ENCODE measurements at places on chromosomes 6 and 20.

DNA sequence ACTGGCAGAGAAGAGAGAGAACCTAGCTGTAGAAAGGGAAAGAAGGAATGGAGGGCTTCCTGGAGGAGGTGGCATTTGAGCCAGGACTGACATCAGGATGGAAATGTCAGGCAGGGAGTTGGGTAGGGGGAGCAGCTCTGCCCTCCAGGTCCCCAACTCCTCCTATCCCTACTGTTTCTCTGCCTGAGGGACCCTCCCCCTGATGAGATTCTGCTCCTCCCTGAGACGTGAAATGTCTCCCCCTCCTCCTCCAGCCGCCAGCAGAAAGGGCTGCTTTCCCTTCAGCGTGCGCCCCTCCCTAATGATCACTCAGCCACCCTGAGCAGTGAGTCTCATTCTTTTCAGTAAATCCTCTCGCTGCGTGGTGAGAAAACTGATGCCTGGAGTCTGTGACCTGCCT, 40.6 kb downstream of the HLA-DPB1 start:
- no peak for DNase-seq

DNA sequence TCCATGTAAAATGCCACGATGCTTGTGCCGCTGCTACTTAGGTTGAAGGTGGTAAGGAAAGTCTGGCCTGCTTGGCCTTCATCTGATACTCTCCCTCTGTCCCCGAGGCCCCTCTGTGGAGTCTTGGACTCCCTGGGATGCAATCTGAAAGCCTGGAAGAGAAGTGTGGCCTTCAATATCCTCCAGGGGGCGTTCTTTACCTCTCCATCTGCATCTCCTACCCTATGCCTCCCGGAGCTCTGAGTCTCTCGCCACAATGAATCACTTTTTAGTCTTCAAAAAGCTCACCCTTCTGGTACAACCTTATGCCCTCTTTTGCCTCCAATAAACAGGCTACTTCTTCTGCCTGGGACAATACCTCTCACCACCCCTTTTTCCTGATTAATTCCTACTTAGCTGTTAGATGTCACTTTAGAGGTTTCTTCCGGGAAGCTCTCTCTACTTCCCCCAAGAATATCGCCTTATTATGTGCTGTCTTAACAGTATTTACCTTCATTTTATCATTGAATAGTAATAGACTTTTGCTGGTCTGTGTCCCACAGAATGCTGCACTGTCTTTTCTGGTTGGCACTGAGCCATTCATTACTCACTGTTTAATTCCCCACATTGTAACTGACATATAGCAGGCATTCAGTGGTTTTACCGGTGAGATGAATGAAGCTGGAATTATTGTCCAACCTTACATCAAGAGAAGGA, 13.9 kb upstream of the ATG5 start:
- DNase-seq, result peak; percentile 10

- DNase-seq, result no peak
Measured at GRCh38 chr6:89298680-89299465, 16.2 kb downstream of the GABRR2 start.

- DNase-seq, result no peak
Measured at GRCh38 chr20:41139227-41140093, 2.1 kb downstream of the PLCG1 start.

GRCh38 chr20:13158369-13158768, 62.7 kb upstream of the ISM1 start:
- no peak for DNase-seq

DNA sequence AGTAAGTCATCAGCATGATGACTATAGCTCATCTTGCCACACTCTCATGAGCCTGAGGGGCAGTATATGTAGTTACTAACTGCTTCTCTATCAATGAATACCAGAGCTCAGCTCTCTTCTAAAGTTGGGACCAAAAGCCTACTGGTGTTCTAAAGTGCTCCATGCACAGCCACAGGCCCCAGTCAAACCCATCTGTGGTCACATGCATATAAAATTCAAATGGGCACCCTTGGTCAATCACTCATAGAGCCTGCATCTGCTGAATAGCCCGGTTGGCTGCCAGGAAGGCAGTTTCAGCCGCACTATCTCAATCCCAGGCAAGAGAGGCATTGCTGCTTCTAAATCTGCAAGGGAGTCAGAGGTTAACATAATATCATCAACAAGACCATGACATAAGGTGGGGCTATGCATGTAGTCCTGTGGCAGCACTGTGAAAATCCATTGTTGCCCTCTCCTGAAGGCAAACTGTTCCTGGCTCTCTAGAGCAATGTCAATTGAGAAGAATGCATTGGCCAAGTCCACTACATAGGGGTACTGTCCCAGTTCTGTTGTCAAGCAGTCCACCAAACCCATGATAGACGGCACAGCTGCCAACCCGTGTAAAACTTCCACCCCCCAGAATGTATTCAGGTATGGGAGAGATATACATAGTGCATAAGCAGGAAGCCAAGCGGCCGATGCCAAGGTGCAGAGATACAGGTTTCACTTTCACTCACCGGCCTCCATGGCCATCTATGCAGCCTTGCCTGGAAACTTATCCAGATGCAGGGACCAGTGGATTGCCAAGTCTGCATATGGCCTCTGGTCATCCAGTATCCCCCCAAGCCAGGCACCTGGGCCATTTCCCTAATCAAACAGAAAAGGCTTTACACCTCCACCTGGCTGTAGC, 76.2 kb downstream of the ALDH8A1 start:
- DNase-seq, result no peak

GRCh38 chr6:168609914-168610490, 169.0 kb downstream of the SMOC2 start:
- DNase-seq, result no peak

DNA sequence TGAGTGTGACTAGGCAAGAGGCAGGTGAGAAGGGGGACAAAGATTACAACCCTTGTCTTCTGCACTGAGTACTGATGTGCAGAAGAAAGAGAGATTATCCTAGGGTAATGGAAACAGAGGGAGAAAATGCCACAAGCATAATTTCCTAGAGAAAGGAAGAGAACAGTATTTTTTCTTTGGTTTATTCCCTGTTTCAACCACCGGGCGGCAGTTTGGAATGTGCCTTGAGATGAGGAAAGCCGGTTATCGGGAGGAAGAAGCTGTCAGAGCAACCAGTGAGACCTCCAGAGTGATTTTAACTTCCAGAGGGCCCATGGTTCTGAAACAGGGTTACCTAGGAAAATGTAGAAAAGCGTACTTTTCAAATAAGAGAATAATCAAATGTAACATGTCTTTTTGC, 121.4 kb downstream of the REV3L start:
- DNase-seq, result no peak

GRCh38 chr6:68410021-68410420, 225.1 kb upstream of the ADGRB3 start:
- no peak for DNase-seq

DNA sequence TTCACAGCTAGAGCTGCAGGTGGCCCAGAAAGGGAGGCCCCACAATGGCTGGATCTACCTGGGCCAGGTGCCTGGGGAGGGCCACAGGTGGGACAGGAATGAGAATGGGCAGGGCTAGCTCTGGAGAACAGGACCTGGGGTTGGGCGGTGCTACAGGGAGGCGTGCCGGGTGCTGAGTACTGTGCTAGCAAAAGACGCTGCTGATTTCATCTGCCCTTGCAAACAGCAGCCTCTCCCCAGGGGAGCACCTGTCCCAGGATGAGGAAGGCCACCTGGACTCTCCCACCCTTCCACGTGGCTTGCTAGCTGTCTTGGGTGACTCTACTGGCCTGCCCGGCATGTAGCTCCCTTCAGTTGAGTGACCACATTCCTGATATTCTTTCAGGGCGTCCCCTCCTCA, 6.6 kb upstream of the YTHDF1 start:
- DNase-seq, result no peak

DNA sequence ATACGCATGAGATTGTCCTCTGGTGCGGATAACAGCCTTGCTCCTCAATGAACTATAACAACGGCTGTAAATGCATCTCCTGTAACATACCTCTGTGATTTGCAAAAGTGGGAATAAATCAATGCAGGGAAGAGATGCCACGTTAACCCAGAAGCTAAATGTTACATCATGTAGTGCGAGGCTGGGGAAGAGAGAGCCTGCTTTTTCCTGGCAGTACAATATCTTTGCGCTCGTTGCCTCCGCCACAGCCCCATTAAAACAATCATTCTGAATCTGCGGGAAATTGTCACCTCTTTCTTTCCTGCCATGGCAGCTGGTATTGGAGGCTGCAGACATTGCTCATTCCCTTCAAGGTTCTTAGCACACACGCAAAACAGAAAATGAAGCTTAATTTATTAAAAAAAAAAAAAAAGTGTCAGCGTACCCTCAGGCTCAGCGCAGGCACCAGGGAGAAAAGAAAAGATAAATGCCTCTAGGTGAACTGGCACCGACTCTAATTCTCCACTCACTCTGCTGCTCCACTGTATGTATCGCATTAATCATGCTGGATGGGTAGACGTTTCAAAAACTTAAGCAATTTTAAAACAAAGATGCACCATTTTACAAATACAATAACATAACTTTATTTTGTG, 70.2 kb upstream of the TFB1M start:
- DNase-seq, result no peak

- peak; percentile 50 for DNase-seq
Measured at GRCh38 chr6:37819802-37820717, 533 bp downstream of the ZFAND3 start.

DNA sequence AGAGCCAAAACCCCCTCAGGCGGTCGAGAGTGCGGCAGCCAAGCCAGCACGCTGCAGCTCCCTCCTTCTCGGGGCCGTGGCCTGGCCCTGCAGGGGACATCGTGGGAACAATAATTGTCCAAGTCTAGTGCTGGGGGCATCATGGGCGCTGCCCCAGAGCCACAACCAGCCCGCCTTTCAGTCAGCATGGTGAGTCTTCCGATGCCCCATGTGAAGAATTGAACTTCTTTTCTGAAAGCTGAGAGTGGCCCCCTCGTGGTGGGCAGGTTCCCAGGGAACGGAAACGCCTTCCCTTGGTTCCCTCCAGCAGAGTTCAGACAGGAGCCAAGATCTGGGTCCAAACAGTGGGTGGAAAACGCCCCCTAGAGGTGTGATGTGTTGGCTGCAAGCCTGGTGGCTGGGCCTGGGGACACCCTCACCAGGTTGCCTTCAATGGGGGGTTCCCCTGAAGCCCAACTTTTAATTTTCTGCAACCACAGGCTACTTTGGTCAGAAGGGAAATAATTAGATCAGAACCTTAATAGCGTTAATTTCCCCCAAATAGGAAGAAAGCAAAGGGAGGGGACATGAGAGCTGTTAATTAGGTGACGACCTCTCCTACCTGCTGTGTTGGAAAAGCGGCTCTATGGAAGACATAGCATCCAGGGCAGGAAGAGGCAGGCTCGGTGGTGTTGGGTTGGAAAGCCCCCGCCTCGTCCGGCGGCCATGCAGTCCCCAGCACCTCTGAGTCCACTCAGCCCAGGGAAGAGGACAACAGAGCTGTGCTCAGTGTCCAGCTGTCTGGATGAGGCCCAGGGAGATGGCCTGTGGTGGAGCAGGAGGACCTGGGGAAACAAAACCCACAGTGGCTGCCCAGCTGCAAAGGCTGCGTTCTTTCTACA, 4.7 kb upstream of the MRGBP start:
- DNase-seq, result peak; percentile 46

DNA sequence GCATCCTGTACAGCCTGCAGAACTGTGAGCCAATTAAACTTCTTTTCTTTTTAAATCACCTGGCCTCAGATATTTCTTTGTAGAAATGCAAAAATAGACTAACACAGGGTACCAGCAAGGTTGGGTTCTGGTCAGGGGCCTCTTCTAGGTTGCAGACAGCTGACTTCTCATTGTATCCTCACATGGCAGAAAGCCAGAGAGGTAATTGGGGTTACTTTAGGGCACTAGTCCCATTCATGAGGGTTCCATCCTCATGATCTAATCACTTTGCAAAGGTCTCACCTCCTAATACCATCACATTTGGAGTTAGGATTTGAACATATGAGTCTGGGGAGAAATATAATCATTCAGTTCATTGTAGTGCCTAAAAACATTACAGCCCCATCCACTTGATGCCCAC, 101.5 kb downstream of the LCA5 start:
- no peak for DNase-seq

- no peak for DNase-seq
Measured at GRCh38 chr6:41428336-41428995, 93.1 kb downstream of the NCR2 start.

GRCh38 chr6:14216946-14217684, 99.5 kb downstream of the CD83 start:
- no peak for DNase-seq

GRCh38 chr6:90938122-90938521, 351.2 kb upstream of the MAP3K7 start:
- DNase-seq, result no peak

- no peak for DNase-seq
Measured at GRCh38 chr20:21575981-21576740, 62.3 kb upstream of the NKX2-2 start.

Measured in stimulated activated naive CD4-positive, alpha-beta T cell (primary cell).